ENCODE measurements at places on chromosomes 7 and 10.

DNA sequence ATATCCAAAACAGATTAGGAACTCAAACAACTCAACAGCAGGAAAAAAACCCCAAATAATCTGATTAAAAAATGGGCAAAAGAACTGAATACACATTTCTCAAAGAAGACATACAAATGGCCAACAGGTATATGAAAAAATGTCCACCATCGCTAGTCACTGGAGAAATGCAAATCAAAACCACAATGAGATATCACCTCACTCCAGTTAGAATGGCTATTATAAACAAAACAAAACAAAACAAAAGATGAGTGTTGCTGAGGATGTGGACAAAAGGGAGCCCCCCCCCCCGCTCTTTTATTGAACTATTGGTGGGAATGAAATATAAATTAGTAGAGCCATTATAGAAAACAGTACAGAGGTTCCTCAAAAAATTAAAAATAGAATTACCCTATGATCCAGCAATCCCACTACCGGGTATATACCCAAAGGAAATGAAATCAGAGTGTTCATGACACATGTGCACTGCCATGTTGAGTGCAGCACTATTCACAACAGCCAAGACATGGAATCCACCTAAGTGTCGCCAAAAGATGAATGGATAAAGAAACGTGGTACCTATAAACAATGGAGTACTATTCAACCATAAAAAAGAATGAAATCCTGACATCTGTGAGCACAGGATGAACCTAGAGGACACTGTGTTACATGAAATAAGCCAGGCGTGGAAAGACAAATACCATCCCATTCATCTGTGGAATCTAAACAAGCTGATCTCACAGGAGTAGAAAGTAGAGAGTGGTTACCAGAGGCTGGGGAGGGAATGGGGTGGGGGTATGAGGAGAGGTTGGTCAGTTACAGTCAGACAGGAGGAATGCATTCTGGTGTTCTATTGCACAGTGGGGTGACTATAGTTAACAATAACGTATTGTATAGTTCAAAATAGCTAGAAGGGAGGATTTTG lies 78.1 kb upstream of the RHEB start:
- no peak for DNase-seq

DNA sequence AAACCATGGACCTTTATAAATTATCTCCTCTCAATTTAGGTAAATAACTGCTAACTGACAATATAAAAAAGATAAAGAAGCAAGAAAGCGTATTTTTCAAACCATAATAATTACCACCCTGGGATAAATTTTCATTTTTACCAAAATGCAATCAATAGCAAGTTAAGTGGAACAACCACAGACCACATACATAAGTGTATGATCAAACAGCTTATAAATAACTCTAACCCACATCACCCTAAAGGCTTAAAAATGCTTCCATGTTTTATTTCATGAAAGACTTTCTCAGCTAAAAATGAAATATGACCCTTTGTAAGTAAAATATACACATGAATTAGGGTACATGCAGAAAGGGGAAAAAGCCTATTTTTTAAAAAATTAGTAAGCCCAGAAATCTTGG lies 156.5 kb downstream of the SGMS1 start:
- DNase-seq: no peak

DNA sequence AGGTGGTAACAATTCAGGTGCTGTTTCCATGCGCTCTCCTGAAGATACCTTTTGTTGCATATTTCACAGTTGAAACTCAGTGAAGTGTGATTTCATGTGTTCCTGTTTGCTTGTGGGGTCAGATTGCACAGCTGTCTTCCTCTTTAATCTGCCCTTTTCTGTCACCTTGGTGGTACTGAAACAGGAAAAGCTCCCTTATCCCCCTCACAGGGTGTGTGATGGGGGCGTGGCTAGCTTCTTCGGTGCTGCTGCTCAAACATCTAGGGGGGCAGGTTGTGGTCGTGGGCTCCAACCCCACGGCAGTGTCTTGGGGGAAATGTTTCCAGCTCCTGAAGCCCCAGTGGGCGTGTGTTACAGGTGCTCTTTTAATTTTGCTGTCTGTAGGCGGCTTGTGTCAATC lies 107.4 kb upstream of the KLF14 start:
- DNase-seq: no peak

DNA sequence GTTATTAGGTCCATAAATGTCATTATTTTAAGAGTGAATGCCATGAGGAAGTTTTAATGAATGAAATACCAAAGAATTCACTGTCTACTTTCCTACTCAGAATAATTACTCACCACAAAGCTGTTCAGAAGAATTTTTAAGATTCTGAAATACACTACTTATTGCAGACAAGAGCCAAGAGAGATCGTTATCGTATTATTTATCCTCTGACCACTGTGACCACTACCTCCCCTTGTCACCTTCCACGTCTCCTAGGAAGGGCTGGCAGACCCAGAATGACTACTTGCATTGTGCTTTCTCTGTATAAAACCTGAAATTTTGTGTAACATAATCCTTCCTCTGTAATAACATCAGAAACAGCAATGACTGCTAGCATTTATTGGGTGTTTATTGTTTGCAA lies 81.9 kb downstream of the ABCB5 start:
- no peak for DNase-seq

Data from activated T-cell treated with anti-CD3 and anti-CD28 coated beads for 24 hours (primary cell).